Esophagus squamous epithelium (tissue), 5 donors: ENCODE measurements at places on chromosomes 2 and 18.

- no peak for DNase-seq
Observed at GRCh38 chr2:159153463-159153862, 133.0 kb downstream of the WDSUB1 start.

DNA sequence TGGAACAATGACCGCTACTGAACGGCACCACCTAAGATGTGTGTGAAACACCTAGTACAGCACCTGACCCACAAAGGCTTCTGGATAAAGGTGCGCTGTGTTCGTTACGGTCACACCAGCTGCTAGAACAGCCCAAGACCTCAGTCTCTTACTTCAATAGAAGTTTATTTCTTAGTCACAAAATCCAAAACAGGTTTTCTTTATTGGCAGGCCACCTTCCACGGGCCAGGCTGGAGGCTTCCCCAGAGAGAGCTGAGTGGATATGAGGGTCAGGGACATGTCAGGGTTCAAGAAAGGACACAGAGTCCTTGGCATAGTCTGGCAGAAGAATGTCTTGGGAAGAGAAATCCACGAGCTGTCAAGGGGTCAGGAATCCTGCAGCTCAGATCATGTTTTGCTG, 92.2 kb downstream of the COL6A3 start:
- no peak for DNase-seq

GRCh38 chr18:77749089-77749488, 499.4 kb downstream of the GALR1 start:
- no peak for DNase-seq

GRCh38 chr2:157173740-157174184, 83.7 kb upstream of the GALNT5 start:
- no peak for DNase-seq

GRCh38 chr2:63093502-63093901, 42.9 kb downstream of the OTX1 start:
- no peak for DNase-seq

DNA sequence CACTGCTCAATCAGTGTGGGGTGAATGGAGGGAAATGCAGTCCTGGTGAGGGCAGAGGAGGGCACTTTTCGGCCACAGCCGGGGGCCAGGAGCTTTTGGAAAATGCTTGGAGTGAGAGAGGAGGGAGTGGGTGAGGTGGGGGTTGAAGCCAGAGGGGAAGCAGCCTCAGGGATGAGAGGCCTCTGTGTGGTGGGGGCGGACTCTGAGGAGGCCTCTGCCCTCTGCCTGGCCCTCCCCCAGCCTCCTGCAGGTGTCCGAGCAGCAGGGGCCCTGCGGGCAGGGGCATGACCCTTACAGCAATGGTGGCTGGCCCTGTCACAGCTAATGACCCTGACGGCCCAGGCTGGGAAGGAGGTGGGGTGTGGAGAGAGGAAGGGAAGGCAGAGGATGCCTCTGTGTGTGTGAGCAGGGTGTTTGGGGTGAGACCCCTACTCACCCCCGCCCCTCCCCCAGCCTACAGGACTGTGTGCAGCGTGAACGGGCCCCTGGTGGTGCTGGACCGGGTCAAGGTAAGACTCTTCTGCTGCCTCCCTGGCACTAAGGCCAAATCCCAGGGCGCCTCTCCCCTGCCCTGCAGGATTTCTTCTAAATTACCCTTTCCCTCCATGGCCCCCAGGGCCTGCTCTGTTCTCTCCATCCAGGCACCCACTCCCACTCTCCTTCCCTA, 7.6 kb downstream of the ATP6V1B1 start:
- no peak for DNase-seq

GRCh38 chr2:119011162-119011909, 69.3 kb downstream of the MARCO start:
- no peak for DNase-seq

DNA sequence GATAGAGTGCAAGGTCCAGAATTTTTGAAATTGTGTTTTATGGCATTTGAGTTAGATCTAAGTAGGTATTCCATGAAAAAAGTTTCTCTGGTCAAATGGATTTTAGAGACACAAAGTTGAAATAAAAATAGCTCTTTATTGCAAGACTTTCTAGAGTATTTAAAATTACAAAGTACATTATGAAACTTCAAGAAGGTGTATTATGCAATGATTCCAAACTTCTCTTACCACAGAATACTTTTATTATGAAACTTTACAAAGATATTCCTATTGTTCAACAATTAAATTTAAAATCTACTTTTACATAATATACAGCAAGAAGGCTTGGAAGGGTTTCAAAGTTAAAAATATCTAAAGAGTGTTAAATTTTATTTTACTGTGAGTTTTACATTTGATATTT, 65.9 kb downstream of the CALCRL start:
- DNase-seq, result no peak

- DNase-seq, result no peak
Observed at GRCh38 chr2:202721621-202722020, 86.9 kb downstream of the FAM117B start.

GRCh38 chr18:58953627-58954026, 89.0 kb downstream of the ZNF532 start:
- DNase-seq, result no peak

GRCh38 chr2:236464140-236464539, 105.5 kb upstream of the ACKR3 start:
- DNase-seq, result no peak

DNA sequence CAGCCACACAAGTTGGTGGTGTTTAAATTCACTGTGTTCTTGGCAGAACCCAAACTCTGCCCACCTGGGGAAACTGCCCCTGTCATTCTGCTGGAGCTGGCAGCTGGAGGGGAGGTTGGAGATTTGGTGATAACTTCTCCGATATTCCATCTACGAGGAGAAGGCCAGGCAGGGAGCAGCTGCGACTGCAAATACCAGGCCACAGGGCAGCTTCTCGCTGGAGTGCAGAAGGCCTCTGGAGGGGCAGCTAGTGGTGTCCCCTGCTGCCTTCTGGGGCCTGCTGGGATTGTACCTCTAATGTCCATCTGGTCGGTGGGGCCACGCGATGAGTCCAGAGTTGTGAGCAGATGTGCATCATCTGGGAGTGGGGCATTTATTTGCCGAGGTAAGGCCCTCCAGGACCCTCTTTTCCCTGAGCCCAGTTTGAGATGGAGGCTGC, 98.9 kb downstream of the ACKR3 start:
- DNase-seq, result no peak

DNA sequence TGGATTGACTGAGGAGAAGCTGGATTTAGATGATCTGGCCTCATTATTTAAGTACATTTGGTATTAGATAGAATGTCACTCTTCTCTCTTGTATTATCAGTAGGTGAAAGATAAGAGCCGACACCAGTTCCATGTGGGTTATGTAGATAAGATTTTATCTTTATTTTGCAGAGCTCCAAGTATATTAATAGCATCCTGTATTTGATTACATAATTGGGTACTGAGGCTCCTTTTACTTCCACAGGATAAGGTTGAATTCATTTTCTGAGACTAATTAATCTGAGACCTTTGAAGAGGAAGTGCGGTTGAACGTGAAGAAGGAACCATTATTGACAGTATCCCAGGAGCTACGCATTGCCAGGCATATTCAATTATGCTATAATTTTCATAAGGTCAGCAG, 32.8 kb upstream of the CD226 start:
- no peak for DNase-seq

- no peak for DNase-seq
Observed at GRCh38 chr2:148971547-148971946, 67.0 kb upstream of the LYPD6B start.

DNA sequence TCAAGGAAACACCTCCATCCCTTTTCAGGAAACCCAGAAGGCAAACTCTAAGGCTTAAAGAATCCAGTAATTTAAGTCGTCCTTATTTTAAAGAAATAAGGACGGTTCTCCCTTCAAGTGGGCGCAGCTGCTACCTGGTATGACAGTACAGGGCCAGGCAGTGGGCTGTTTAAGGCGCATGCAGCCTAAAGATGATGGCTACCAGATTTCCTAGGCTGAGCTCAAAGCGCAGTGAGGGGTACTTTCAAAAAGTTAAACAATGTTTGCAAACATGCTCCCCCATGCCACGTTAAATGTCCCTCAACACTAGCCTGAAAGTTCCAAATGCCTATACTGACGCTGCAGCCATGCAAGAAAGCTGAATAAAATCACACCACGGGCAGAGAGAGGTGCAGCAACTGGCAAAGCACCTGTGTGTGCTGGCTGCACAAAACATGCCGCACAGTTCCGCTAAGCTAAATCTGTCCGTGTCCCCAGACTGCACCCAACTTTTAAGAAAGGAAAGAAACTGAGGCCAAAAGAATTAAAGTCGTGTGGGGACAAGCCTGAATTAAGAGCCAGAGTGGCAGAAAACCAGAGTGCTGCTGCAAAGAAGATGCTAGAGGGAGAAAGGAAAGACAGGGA, 583 bp downstream of the HIBCH start:
- no peak for DNase-seq

DNA sequence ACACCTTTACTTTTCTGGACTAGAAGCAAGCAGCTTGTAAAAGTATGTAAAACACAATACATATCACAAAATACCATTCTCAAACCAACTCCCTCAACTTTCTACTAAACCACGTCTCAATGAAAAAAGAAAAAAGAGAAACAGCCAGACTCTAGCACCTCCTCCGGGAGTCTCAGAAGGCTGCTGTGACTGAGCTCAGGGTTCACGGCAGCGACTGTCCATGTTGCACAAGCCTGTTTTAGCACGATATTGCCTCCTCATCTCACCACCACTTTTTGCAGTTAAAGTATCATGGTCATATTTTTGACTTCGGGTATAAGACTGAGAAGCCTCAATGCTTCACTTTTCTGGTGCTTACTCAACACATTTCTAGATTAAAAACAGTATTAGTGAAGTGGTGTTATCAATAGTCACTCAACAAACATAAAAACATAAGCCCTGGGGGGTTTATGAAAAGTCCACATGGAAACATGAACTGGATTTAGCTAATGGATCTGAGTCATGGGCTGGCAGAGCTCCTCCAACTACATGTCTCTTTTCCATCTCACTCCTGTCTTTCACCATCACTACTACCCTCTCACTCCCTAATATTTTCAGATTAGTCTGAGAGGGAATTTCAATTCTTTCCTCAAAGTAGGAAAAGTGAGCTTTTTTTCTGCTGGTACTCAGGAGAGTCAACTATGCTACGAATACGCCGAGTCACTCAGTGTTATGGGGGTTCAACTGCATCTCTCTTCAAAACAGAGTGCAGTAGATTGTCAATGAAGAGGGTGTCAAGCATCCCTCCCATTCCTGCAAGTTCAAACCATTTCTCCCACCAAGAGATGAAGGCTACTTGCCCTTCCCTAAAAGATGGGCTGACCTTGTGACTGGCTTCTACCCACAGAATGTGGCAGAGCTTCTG, 113.7 kb downstream of the OSR1 start:
- no peak for DNase-seq
